Muscle of leg (tissue), 16 donors: ENCODE measurements at places on chromosomes 3 and 15. TPM values are rescaled to one million over a fixed set of nuclear protein-coding genes. Genes with fewer than 3 reads are reported as not detected.

- no peak for DNase-seq
- no peak overlapping the region for H3K4me3 ChIP-seq
- peaks cover 36% of the 10 kb centered on the region for H3K4me1 ChIP-seq
Measured at GRCh38 chr3:14424711-14425580, 22.5 kb downstream of the SLC6A6 start.

DNA sequence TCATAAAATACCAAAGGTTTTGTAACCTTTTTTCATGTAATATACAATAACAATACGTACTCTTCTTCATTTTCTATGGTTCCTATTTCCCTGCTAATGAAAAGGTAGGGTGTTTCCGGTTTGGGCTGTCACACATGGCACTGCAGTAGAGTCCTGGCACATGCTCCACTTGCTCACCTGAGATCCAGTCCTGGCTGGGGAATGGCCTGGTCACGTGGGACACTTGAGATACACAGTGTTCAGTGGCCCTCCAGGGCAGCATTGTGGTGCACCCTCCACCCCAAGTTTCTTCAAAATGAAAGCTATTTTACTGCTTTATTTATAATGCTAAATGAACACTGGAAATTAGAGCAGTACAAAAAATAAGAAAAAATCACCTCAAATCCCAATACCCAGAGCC is 23.2 kb downstream of the MRPS25 start:
- H3K27me3 ChIP-seq: no peaks in the 10 kb centered on the region
- no peak overlapping the region for H3K4me3 ChIP-seq
- H3K36me3 ChIP-seq: peaks cover 80% of the 10 kb centered on the region
- no peaks in the 10 kb centered on the region for H3K4me1 ChIP-seq
- no peak for DNase-seq

Gene TOP2B
- 115 TPM for total RNA-seq

DNA sequence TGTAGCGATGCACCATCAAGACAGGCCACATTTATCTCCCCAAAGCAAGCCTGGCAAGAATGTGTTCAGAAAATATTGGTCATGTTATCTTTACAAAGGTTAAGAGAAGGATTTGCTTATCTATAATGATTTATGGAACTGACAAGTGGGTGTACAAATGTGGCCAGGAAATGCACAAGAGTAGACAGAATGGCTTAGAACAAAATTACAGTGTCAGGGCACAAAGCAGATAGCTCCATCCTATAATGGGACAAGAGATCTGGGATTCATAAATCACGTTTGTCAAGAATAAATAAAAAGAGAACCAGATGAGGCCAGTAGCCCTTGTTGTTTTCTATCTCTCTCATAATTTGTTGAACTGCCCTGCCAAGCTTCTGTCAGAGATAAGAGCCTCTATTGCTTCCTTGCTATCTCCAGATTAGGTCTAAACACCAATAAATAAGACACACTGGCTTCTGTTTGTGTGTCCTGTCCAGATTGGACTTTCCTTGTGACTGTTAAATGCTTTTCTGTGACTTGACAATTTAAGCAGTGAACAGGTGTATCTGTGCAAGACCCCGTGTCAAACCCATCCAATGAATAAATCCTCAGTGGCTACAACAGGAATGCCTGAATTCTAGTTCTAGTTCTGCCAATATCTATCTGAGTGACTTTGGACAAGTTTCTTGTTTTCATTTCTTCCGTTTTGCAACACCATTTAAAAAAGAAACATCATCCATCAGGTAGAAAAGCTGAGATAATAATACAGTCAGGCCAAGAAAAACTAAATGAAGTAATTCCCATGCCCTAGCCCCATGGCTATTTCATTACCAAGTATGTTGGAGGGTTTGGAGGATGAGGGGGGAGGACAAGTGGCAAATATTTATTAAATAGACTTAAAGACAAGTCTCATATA is 157.2 kb downstream of the DCLK3 start:
- no peaks in the 10 kb centered on the region for H3K36me3 ChIP-seq
- no peaks in the 10 kb centered on the region for H3K27me3 ChIP-seq
- H3K4me3 ChIP-seq: no peak overlapping the region
- no peak for DNase-seq
- H3K27ac ChIP-seq: no peak overlapping the region
- no peaks in the 10 kb centered on the region for H3K4me1 ChIP-seq

GRCh38 chr3:141738022-141738890 is at the start of gene RNF7:
RNF7 (plus strand) TSS chr3:141738298; CDS start chr3:141738342, 44 bp downstream.
- H3K27ac ChIP-seq: peak within 1 kb of the TSS; percentile 96
- no peaks in the 10 kb centered on the region for H3K27me3 ChIP-seq
- H3K4me1 ChIP-seq: peaks cover 6% of the 10 kb centered on the region
- peak within 1 kb of the TSS; percentile 97 for H3K4me3 ChIP-seq
- DNase-seq: peak; percentile 98
- peaks cover 2% of the 10 kb centered on the region for H3K36me3 ChIP-seq

- peaks cover 17% of the 10 kb centered on the region for H3K27me3 ChIP-seq
- peaks cover 4% of the 10 kb centered on the region for H3K4me1 ChIP-seq
- H3K27ac ChIP-seq: no peak overlapping the region
- H3K36me3 ChIP-seq: no peaks in the 10 kb centered on the region
- no peak overlapping the region for H3K4me3 ChIP-seq
- DNase-seq: peak; percentile 16
Measured at GRCh38 chr15:38559636-38560307, 4.8 kb downstream of the RASGRP1 start.

DNA sequence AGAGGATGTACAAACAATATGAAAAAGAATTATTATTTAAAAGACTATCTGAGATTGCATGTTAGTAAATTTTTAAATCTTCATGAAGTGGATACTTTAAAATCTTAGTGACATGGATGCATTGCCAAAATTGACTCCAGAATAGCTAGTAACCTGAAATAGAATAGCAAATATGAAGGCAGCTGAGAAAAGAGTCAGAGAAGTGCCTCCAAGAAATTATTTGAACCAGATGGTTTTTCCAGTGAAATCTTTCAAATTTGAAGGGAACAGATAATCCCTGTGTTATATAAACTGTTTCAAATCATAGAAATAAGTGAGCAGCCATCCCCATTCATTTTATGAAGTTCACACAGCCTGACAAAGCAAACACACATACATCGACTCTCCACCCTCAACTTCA is 29.6 kb downstream of the FSIP1 start:
- no peaks in the 10 kb centered on the region for H3K4me1 ChIP-seq
- H3K27ac ChIP-seq: no peak overlapping the region
- no peak overlapping the region for H3K4me3 ChIP-seq
- H3K27me3 ChIP-seq: no peaks in the 10 kb centered on the region
- DNase-seq: peak; percentile 94

DNA sequence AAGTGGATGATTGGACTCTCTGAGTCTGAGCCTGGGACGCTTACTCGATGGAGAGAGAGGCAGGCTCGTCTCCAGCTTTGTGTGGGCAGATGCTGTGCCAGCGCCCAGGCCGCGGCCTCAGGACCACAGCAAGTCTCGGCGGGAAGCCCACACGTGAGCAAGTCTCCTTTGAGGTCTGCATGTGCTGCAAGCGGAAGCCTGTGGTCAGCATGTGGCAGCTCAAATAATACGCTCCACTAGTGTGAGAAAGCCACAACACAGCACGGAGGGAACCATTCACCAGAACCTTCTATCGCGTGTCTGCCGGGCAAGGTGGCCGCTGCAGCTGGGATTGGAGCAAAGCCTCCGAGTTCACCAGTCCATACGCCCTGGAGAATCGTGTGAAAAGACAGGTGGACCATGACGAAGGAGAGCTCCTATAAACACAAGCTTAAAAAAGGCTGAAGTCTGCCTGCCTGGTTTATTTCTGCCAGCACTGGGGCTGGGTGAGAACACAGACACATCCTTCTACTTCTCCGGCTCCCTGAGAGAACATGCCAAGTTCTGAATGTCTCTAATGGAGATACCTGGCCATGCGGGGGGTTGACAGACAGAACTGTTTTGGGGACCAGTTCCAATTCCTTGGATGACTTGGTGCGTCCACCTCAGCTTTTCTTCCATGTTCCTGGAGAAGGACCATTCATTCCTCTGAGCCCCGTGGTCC is 82.0 kb upstream of the LRIG1 start:
- H3K36me3 ChIP-seq: no peaks in the 10 kb centered on the region
- DNase-seq: no peak
- H3K27ac ChIP-seq: peak overlapping the region; percentile 60

- H3K27me3 ChIP-seq: no peaks in the 10 kb centered on the region
- no peak overlapping the region for H3K27ac ChIP-seq
- H3K36me3 ChIP-seq: peaks cover 50% of the 10 kb centered on the region
- peaks cover 3% of the 10 kb centered on the region for H3K4me1 ChIP-seq
- H3K4me3 ChIP-seq: no peak overlapping the region
Measured at GRCh38 chr3:168025076-168025475, 70.6 kb downstream of the GOLIM4 start.

Gene GMNC
- 0.09 TPM for total RNA-seq

DNA sequence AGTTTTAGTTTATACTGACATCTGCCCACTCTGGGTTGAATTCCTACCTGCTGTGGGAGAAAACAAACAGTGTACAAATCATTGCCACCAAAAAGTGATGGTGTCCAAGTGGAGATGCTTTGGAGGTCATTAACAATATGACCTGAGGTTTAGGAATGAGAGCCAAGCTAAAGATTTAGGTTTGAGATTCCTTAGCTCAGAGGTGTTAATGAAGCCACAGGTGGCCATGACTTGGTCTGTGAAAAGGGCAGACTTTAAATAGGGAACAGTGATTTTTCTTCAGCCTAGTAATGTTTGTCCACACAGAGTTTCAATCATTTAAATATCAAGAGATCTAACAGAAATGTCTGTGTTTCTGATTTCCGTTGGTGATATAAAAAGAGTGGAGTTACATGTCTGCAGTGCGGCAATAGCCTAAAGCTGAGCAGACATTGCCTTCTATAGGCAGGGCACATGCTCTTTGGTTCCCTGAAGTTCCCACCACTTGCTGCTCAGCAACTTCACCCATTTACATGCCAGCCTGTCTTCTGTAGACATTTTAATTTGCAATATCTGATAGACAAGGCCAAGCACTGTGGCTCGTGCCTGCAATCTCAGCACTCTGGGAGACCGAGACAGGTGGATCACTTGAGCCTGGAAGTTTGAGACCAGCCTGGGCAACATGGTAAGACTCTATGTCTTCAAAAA is 423.2 kb downstream of the IL5RA start:
- H3K4me1 ChIP-seq: no peaks in the 10 kb centered on the region
- H3K36me3 ChIP-seq: no peaks in the 10 kb centered on the region
- no peak overlapping the region for H3K27ac ChIP-seq
- H3K4me3 ChIP-seq: no peak overlapping the region
- H3K27me3 ChIP-seq: no peaks in the 10 kb centered on the region

Gene SCG5
- total RNA-seq: 20.0 TPM

Gene TEX55
- not detected for total RNA-seq
